Activated CD8-positive, alpha-beta memory T cell treated with anti-CD3 and anti-CD28 coated beads, Interleukin-2, amount 10 ng/mL, durations not matched to agents 7 days and 5 days (primary cell): ENCODE measurements at places on chromosomes 2 and 18. TPM values are rescaled to one million over a fixed set of nuclear protein-coding genes. Genes with fewer than 3 reads are reported as not detected.
A peak's percentile ranks its signal among the peaks of the same experiment; 100 is the strongest.

DNA sequence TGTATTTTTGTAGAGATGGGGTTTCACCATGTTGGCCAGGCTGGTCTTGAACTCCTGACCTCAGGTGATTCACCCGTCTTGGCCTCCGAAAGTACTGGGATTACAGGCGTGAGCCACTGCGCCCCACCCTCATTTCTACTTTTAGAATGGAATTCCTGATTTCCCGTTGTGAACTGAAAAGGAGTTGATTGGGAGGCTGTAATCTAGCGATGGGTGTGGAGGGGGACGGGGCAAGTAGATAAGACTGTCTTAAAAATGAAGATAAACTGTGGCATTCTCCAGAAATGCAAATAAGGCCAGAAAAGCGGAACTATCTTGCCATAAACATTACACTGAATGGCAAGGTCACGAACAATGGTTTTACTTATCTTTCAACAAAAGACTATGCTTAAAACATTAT lies 135.4 kb downstream of the TRIB2 start:
- no peak for DNase-seq

DNA sequence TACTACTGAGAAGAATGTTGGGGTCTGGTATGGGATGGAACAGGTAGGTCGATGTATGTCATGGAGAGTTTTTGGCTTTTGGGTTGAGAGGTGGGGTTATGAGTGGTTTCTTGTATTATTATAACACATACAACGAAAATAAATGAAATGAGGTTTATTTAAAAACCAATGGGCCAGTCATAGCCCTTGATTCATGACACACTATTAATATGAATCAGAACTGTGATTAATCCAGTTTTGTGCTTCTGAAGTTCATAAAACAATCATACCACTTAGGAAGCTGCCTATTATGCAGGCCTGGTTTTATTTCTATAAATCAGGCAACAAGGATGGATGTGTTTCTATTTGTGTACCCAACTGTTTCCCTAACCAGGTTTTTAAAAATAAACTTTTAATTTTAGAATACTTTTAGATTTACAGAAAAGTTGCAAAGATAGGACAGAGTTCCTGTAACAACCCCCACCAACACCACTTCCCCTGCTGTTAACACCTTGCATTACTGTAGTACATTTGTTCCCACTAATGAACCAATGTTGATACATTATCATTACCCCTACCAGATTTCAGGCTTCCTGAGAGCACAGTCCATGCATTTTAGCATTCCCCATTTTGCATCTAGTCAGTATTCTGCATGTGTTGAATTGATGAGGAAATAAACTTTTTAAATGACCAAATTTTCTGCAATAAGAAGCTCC lies 37.5 kb upstream of the NCOA1 start:
- no peak for DNase-seq

DNA sequence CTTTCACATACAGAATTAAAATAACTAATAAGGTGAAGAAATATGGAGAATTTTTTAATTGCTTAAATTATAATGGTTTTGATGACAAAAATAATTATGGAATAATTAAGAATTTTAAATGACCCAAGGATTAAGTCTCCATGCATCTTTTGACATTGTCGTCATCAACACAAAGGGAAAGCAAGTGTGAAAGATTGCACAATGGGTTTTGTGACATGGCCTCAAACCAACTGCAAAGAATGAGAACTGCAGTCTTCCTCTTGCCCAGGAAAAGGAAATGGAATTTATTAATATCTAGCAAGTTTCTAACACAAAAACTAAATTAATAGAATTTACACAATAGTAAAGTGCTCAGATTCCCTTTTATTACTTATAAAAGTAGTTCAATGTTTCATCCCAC lies 329.1 kb upstream of the PKDCC start:
- no peak for DNase-seq

DNA sequence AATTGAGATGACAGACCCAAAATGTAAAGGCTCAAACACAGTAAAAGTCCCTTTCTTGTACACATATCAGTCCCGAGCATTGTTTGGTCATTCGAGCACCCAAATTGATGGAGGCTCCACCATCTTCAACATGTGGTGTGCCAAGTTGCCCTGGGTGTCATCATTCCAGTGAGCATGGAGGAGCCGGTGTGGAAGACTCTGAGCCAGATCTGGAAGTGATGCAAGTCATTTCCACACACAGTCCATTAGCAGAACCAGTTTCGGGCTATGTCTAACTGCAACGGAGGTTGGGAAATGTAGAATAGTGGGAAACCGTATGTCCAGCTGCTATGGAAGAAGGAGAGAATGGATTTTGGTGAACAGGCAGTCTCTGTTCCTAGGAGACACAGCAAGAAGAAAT lies 40.9 kb upstream of the BZW1 start:
- no peak for DNase-seq

- no peak for DNase-seq
Measured at GRCh38 chr2:7281231-7282201, 364.3 kb downstream of the RNF144A start.

DNA sequence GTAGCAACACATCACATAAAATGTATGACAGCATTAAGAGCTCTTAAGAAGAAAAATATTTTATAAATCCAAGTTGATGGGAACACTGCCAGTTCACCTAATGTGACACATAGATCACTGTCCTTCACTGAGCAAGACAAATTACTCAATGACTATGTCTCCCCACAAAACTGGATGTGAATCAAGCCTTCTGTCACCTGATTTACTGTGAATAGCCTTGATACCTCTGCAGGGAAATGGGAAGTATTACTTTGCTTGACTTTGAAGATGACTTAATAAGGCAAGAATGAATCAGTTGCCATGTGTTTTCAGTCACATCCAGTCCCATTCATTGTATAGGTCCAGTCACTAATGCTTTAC lies 94.6 kb downstream of the NYAP2 start:
- DNase-seq, result no peak

DNA sequence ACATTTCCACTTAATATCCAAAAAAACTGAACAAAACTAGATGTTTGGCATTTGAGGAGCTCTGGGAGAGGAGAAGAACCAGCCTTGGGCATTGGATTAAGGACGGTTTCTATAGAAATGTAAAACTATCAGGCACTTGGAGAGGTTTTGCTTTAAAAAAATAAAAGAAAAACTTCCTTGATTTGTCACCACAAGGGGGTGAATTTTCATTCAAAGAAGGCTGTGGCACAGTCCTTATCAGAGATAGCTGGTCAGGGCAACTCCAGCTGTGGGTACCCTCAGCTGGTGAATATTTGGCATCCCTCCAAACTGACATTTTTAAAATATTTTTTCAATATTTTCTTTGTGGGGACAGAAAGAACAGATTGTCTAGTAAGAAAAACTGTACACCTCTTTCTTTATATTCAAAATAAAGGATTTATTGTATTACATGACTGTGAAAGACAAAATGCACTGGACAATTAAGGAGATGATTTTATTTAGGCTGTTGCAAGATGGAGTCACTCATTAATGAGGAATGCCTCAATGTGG lies 46.1 kb upstream of the TBC1D8 start:
- no peak for DNase-seq

DNA sequence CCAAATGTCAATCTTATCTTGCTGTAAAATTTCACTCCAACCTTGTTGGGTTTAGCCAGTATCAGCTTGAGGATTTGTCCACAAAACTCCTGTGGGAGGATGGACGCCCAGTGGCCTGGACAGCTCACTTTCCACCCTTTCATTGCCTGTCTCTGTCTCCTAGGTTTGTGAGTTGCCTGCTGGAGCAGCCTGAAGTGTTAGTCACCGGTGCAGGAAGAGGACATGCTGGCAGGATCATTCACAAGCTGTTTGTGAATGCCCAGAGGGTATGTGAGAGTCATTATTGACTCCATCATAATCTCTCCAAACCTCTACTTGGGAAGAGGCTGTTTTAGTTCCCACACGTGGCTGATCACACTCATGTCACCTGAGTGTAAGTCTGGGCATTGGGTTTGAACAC lies 112.3 kb downstream of the RAB3GAP1 start:
- no peak for DNase-seq

- DNase-seq, result no peak
Measured at GRCh38 chr2:63463142-63463541, 125.1 kb downstream of the WDPCP start.

- DNase-seq, result no peak
Measured at GRCh38 chr2:232028631-232029030, 67.1 kb downstream of the DIS3L2 start.

GRCh38 chr2:158393886-158394285 lies 62.7 kb downstream of the CCDC148 start:
- DNase-seq, result no peak

GRCh38 chr2:8171608-8172007 lies 510.2 kb upstream of the ID2 start:
- no peak for DNase-seq

- peak; percentile 14 for DNase-seq
Measured at GRCh38 chr2:239829326-239829725, 195.8 kb downstream of the NDUFA10 start.

DNA sequence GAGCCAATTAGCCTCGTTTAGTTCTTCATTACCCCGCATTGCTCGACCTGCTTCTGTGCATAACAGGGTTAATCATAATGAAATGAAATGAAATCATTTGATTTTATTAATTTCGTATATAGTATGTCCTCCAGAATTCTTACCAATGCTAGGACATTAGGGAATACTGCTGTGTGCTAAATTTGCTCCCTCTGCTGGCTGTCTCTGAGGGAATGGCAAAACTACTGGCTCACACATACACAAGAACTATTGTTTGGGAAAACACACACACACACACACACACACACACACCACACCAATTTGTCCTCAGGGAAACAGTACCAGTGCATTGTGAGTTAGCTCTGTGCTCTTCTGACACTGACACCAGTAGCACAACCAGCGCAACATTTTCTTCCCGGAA lies 273.3 kb upstream of the TCF4 start:
- no peak for DNase-seq

- DNase-seq, result no peak
Measured at GRCh38 chr2:75424936-75425619, 135.7 kb downstream of the EVA1A start.

DNA sequence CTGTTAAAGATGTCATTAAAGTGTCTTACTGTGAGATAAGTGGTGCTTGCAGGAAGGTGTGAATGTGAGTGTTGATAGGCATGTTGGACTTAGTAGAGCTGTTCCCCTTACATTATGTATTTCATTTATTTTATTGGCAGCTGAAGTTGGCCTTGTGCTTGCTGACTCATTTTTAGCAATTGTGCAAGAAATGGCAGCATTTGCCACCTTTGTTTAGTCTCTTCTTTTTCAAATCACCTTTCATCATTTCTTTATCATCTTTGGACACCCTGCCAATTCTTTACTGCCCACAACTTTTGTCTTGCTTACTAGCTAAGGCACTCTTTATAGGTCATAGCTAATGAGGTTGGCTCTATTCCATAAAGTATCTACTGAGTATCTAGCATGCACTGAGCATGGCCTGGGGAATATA lies 130.3 kb upstream of the LYPD6 start:
- DNase-seq, result no peak

DNA sequence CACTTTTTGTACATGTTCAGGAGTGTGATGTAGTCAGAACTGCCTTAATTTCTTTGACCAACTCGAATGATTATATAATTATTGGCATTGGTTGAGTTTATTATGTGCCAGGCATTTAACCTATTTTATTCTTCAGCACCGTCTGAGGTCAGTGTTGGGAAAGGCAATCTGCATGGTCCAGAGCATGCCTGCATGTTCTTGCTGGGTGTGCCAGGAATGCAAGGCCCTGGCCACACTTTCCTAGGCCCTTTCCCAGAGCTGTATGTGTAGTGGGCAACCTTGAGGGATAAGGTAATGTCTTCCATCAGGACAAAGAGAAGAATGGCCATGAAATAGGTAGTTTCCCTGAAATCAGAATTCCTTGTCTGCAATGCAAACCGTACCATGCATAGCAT lies 9.7 kb upstream of the SNRNP200 start:
- no peak for DNase-seq

DNA sequence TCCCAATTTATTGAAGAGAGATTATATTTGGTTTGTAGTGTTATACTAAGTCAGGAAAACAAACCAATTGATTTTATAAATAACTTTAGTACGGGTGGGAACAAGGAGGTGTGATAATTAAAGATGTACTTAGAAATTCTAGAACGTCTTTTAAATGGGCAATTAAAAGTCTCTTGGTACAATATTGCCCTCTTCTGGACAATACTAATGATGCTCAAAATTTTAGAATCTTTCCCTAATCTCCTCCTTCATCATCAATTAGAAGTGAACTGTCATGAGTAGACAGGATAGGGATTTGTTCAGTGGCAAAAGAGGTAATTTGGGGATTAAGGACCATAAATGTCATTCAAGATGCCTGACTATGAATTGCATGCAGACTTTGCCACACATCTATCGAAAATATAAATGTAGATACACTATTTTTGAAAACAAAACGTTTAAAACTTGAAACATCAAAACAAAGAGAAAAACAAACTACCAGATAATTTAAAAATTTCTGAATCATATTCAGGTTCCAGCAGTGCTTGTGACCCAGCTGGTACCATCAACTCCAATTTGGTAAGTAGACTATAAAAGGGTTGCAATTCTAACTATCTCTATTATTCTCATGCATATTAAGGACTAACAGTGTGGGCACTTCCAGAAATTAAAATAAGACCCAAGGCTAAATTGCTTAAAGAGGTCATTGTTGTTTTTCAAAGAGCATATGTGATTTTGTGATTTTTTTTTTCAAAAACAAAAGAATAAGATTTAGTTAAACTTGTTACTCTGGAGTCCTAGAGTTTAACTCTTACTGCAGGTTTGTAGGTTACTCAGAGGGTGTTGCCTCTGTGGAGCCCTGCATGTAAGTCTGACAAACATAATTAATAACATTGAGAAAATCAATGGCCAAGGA lies 123.5 kb downstream of the LAMA3 start:
- DNase-seq, result no peak

DNA sequence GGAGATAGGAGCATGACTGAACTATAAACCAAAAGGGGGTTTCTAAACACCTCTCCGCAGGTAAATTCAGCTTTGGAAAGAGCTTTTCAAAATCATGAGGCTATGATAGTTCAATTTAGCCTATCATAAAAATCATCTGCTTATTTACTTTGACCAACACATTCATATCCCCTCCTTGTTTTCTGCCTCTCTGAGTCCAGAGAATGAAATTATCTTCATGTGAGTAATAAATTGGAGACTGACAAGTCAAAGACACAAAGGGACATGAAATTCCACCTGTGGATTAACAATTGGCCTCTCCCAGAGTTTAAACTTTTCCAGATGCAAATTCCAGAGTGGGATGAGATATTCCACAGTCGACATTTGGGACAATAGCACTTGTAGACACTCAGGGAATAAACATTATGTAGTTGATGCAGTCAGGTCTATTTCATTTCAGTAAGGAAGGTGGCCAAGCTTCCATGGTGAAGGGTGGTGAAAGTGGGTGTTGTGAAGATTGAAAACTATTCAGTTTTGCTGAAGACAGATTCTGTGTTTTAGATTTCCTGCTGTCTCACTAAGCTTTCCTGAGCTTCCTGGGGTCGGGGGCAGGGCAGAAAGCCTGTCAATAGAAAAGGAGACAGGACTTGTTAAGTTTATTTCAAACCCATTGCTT lies 84.7 kb downstream of the CDC42EP3 start:
- DNase-seq, result no peak

GRCh38 chr2:71596011-71596410 lies 142.7 kb downstream of the DYSF start:
- DNase-seq, result no peak

The ABHD3 gene
- 47.9 TPM for total RNA-seq

The NTSR2 gene
- total RNA-seq, result not detected

The CCDC93 gene
- total RNA-seq, result 42.0 TPM

The CDCA7 gene
- 74.4 TPM for total RNA-seq

The CNGA3 gene
- not detected for total RNA-seq
